ENCODE measurements at places on chromosomes 4 and X.

GRCh38 chr4:145890689-145891088 is 47.9 kb downstream of the ZNF827 start:
- no peak for DNase-seq

- no peak for DNase-seq
Observed at GRCh38 chr4:169064296-169064695, 54.2 kb upstream of the CBR4 start.

DNA sequence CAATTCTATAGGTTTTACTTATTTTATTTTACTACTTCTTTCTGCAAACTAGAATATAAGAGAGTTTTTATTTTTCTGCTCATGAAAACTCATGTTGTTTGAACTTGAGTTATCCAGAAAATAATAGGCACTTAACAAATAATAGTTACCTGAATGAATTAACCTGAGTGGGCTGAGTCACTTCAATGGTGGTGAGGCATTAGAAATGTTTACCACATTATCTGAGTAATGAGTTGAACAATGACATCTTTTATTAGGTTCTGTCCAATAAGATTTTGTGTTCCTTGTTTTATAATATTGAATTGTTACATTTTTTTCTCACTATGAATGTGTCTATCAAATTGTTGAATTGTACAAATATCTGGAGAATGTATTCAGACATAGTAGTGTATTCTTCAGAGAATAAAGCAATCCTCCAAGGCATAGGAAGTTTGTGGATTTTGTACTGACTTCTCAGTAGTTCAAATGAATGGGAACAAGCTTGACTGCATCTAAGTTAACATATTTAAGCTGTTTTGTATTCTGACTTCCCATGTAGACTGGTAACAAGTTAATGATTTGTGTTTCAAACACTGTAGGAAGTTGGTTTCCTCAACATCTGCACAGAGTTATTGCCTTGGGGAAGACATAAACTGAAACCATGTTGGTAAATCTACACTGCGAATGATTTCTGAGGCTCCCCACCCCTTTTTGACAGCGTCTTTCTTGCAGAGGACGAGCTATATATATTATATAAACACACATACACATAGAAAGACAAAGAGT is 1808.9 kb upstream of the TENM3 start:
- DNase-seq, result no peak

GRCh38 chr4:37236165-37236564 is 8.4 kb upstream of the NWD2 start:
- no peak for DNase-seq

DNA sequence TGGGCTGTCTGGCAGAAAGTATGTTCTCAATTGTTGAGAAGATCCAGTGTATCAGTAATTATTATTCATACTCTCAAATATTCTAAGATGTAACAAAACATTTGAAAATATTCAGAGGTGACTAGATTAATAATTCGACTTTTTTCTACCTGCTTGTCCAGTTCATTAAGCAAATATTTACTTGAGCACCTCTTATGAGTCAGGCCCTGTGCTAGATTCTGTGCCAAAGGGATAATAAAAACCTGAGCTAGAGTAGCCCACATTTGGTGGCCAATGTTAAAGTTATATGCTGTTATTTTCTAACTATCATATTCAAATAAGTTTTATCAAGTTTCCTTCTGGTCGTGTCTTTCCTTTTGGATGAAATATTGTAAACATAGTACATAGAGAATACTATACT is 58.5 kb downstream of the ARHGAP10 start:
- DNase-seq, result no peak

DNA sequence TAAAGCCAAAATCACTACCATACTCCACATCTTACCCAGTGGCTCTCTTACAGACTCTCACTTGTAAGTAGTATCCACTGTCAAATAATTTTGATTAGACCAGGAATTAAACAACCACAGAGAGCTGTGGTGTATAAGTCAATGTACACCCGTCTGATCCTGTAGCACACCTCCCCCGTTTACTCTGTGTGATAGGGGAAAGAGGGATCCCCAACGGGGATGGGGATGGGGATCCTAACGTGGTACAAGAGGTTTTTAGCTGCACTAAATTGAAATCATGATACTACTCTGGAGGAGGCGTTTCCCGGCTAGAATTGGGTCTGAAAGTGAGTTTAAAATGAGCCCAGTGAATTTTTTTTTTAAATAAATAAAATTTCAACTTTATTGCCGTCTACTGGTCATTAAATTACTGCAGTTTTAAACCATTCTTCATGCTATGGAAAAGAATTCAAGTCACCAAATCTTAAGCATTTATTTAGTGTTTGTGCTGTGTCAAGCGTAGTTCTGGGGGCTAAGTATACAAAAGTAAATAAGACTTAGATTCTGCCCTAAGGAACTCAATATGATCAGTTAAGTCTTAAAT is 76.6 kb downstream of the INTS12 start:
- DNase-seq, result no peak

- DNase-seq, result no peak
Observed at GRCh38 chr4:73662709-73663546, 42.7 kb upstream of the RASSF6 start.

DNA sequence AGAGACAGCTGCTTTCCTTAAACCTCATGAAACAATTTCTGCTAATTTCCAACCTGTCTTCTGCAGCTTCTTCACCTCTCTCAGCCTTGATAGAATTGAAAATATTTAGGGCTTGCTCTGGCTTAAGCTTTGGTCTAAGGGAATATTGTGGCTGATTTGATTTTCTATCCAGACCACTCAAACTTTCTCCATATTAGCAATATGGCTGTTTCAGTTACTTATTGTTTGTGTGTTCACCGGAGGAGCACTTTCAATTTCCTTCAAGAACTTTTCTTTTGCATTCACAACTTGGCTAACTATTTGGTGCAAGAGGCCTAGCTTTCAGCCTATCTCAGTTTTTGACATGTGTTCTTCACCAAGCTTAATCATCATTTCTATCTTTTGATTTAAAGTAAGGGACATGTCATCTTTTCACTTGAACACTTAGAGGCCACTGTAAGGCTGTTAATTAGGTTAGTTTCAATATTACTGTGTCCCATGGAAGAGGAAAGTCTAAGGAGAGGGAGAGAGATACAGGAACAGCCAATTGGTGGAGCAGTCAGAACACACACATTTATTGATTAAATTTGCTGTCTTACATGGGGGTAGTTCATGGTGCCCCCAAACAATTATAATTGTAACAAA is 213.2 kb downstream of the RASL11B start:
- no peak for DNase-seq
